ENCODE measurements at places on chromosomes 11 and 22. TPM values are rescaled to one million over a fixed set of nuclear protein-coding genes. Genes with fewer than 3 reads are reported as not detected.
A peak's percentile ranks its signal among the peaks of the same experiment; 100 is the strongest.

Gene TNNT3
- total RNA-seq, result 7.1 TPM

Gene SLC2A11
- 14.1 TPM for total RNA-seq

Gene PRR33
- total RNA-seq, result not detected

Gene IMMP1L
- total RNA-seq, result 12.6 TPM

Gene LRRC4C
- total RNA-seq, result 0.40 TPM

Gene KRTAP5-10
- not detected for total RNA-seq

Gene MUC5AC
- total RNA-seq, result 0.77 TPM

Gene RFPL2
- not detected for total RNA-seq

Gene YPEL4
- 1.3 TPM for total RNA-seq

- DNase-seq, result no peak
These were observed 30.3 kb downstream of the ATM start for GRCh38 chr11:108253176-108253575.

DNA sequence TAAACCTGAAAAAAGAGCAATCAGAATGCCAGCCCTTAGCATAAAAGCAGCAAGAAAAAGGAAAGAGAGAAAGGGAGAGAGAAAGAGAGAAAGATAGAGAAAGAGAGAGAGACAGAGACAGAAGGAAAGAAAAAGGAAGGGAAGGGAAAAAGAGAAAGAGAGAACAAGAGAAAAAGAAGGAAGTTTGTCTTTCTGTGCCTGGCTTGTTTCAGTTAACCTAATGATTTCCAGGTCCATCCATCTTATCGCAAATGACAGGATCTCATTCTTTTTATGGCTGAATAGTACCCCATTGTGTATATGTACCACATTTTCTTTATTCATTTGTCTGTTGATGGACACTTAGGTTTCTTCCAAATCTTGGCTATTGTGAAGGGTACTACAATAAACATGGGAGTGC is 230.8 kb downstream of the GUCY1A2 start:
- DNase-seq, result no peak

DNA sequence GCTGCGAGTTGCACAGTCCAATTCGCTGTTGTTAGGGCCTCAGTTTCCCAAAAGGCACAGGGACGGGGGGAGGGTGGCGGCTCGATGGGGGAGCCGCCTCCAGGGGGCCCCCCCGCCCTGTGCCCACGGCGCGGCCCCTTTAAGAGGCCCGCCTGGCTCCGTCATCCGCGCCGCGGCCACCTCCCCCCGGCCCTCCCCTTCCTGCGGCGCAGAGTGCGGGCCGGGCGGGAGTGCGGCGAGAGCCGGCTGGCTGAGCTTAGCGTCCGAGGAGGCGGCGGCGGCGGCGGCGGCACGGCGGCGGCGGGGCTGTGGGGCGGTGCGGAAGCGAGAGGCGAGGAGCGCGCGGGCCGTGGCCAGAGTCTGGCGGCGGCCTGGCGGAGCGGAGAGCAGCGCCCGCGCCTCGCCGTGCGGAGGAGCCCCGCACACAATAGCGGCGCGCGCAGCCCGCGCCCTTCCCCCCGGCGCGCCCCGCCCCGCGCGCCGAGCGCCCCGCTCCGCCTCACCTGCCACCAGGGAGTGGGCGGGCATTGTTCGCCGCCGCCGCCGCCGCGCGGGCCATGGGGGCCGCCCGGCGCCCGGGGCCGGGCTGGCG is at the start of gene BCR:
Gene BCR, plus strand, starts transcription at position 209 of the 592 bp plus-strand sequence. CDS start 452 bp downstream, outside the sequence.
- DNase-seq, result peak; percentile 69

DNA sequence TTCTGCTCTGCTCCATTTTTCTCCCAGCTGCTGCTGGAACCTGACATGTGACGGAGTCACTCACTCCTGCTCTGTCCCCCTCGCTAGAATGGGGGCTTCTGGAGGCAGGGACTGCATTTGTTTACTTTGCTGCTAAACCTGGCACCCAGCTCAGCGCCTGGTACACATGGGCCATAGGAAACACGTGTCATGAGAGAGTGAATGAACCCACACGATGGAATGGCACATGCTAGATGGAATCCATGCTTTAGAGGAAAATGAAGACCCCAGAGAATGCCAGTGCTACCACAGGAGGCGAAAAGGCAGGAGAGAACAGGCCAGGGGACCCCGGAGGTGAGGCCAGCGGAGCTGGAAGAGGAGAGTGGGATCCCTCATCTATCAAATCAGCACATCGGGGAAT is 160.9 kb downstream of the MPPED1 start:
- DNase-seq, result no peak

- peak; percentile 80 for DNase-seq
These were observed 60.5 kb downstream of the OSBP2 start for GRCh38 chr22:30754971-30755758.

DNA sequence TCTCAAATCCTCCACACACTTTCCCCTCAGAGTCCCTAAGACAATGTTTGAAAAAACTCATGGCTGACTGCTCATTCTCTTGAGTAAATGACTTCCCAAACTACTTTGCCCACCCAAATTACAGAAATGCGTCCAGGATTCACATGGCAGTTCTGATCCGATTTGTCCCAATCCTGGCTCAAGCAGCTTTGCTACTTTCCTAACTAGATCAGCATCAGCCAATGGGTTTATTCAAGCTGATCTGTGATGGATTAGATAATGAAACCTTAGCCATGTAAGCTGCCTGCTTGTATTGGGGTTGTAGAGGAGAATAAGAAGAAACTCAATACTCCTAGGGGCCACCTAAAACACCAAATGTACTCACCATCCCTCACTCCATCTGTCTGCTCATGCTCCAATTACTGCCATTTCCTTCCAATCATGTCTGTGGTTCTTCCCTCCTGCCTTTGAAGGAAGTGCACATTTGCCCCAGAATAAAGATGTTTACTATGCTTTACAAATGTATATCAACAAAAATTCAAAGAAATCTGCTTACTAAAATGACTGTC is 6.9 kb downstream of the RBFOX2 start:
- no peak for DNase-seq

- DNase-seq, result no peak
These were observed 3.1 kb downstream of the FDX1 start for GRCh38 chr11:110432713-110433392.

DNA sequence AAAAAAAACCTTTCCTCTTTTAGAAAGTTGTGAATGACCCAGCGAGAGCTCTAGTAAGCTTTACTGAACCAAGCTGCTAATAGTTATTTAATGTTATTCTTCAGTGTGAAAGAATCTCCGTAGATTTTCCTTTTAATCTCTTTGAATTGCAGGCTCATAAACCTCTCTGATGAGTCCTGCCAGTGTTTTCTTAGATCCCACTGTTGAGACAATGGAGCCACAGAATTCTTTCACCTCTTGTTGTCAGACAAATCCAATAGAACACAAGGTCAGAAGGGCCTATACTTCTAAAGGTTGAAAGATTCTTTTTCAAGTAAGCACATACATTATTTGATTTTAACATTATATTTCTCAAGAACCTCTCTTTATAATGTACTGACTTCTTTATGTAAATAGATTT is 52.2 kb downstream of the DNAJC24 start:
- DNase-seq, result no peak

GRCh38 chr22:47432683-47433082 is 670.2 kb downstream of the TBC1D22A start:
- no peak for DNase-seq
